Stimulated activated CD8-positive, alpha-beta memory T cell treated with anti-CD3 and anti-CD28 coated beads, Interleukin-2, amount 100 ng/mL, for 1 hour (primary cell): ENCODE measurements at places on chromosomes 1 and 21.

DNA sequence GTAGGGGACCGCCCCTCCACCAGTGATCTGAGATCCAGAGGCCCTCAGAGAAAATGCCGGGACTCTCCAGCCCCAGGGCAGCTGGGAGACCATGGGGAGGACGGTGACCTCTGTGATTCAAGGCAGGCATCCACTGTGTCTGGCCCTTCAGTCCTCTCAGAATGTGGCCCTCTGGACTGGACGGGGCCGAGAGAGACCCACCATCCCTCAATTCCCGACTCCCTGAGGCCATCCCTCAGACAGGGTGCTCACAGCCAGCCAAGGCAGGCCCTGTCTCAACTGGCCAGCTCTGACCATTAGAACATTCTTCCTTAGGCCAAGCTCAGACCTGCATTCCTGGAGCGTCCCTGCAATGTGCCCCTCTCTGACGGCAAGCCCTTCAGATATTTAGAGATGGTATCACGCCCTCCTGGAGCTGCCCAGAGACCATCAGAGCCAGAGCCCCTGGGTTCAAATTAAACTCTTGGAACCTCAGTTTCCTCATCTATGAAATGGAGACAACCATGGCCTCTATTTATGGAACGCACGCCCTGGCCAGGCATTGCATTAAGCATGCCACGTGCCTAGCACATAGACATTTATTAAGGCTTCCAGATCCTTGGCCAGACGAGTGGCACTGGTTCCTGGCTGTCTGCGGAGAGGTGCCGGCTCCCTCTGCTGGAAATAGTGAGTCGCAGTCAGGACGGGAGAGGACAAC is 9.6 kb upstream of the EPS8L3 start:
- DNase-seq = peak; percentile 37

- no peak for DNase-seq
These were observed 221.4 kb upstream of the PKN2 start for GRCh38 chr1:88462488-88463261.

DNA sequence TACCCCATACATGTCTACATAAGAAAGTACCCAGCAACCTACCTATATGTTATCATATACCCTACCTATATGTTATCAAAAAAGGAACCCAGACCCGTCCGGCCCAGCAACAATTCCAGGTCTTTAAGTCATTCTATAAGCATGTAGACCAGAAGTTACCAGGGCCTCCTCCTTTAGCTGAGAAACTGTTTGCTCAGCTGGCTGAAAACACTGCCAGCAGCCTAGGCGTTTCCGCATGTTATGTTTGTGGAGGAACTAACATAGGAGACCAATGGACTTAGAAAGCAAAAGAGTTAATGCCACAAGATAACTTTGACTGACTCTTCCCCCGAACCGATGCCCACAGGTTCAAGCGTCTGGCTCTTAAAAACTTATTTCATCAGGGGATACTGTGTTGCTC is 7.1 kb upstream of the ZNF678 start:
- no peak for DNase-seq

DNA sequence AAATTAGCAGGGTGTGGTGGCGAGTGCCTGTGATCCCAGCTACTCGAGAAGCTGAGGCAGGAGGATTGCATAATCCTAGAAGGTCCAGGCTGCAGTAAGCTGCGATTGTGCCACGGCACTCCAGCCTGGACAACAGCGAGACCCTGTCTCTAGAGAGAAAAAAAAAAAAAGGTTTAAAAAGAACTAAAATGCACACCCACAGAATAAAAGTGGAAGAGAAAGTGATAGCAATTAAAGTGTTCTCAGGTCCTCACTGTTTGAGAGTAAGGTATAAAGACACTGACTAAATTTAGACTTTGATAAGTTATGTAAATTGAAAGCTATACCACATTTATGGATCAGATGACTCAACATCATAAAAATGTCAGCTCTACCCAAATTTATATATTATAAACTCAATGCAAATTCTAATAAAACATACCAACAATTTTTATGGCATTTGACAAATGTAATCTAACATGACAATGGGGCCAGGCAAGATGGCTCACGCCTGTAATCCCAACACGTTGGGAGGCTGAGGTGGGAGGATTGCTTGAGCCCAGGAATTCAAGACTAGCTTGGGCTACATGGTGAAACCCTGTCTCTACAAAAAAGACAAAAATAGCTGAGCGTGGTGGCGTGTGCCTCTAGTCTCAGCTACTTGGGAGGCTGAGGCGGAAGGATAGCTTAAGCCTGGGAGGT is 11.8 kb downstream of the ZBTB17 start:
- DNase-seq = no peak

GRCh38 chr1:244231572-244232315 is 180.7 kb downstream of the ZBTB18 start:
- no peak for DNase-seq

- DNase-seq = no peak
These were observed 268.9 kb downstream of the HHAT start for GRCh38 chr1:210597555-210598134.

GRCh38 chr1:17356387-17357026 is 15.5 kb upstream of the PADI6 start:
- DNase-seq = no peak

- DNase-seq = no peak
These were observed 187.7 kb upstream of the FOXD3 start for GRCh38 chr1:63134501-63135173.

DNA sequence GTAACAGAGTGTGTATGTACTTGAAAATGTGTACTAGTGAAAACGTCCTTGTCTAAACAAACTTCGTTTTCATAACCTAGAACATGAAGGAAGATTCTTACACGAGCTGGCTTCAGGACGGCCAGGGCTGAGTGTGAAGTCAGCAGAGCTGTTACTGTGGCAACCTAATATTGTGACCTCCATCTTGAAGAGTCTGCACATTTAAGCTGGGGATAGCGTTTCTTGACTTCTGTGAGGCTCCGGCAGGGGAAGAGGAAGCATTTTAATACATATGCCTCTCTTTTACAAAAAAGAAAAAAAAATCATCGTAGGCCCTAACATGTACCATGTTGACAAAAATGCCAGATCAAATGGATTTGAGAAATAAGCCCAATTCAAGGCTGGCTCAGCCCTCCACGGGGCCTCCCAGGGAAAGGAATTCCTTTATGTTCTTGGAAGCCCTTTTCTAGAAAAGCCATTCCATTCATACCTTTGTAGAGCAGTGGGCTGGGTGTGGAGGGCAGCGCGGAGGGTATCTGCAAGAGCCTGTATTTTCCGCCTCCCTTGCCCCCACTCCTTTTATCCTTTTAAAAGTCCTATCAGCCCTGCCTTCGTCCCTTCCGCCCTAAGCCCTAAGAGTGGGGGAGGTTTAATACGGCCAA is 51.1 kb downstream of the SIM2 start:
- DNase-seq = no peak

DNA sequence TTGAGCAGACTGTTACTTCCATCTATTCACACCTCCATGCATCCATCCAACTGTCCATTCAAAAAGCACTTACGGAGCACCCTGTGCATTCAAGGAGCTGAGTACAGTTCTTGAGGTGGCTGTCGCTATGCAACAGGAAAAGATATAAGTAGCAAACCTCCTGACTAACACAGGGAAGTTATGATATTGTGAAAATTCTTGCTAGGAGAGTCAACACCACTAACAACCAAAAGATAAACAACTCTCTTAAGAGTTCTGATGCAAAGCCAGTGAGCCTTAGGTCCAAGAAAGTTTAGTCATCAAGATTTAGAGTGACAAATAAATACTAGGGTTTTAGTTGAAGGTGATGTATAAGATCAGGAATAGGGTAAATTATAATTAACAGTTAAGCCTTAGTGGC is 44.5 kb upstream of the TRIM45 start:
- DNase-seq = no peak

DNA sequence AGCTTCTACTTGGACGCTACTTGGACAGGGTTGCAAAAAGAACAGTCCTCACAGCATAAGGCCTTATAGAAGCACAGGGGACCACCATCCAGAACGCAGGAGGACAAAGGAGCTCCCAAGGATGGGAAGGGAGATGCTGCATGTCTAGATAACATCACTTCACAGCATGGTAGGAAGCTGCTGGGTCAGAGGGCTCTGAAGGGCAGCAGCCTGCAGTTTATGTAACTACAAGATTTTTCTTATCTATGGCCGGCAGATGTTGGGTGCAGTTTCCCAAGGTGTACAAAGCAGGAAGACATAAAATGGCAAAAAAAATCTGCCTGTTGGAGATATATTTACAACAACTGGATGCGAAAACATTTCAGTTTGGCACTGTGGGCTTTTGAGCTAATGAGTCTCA is 45.3 kb upstream of the SLC5A9 start:
- DNase-seq = no peak

DNA sequence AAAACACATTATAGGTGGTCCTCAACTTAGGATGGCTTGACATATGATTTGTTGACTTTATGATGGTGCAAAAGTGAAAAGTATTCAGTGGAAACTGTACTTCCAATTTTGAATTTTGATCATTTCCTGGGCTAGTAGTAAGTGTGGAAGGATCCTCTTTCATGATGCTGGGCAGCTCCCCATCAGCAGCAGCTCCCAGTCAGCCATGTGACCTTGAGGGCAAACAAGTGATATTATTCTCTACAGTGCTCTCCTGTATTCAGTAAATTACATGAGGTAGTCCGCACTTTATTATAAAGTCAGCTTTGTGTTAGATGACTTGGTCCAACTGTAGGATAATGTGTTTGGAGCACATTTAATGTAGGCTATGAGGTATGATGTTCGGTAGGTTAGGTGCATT is 36.4 kb downstream of the SLC22A15 start:
- DNase-seq = no peak

DNA sequence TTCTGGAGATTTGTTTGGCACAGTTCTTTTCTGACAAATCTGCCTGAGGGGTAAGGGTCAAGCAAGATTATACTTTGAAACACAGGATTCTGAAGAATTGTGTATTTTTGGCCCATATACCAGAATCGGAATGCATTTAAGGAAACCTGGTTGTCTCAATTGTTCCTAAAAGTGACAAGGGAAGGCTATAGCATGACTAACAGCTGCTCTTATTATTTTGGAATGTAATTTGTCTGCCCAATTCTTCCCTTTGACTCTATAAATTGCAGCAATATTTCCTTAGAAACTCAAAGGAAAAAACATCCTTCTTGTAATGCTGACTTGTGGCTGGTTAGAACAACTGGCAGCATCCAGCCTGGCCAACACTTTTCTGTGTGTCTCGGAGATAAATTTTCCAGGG is 15.8 kb upstream of the VCAM1 start:
- no peak for DNase-seq

- DNase-seq = no peak
These were observed 4.4 kb downstream of the KCNN3 start for GRCh38 chr1:154865442-154866256.

GRCh38 chr21:16800536-16801275 is 712.1 kb upstream of the CXADR start:
- no peak for DNase-seq

- no peak for DNase-seq
These were observed 61.5 kb upstream of the KLHDC7A start for GRCh38 chr1:18419113-18419844.

DNA sequence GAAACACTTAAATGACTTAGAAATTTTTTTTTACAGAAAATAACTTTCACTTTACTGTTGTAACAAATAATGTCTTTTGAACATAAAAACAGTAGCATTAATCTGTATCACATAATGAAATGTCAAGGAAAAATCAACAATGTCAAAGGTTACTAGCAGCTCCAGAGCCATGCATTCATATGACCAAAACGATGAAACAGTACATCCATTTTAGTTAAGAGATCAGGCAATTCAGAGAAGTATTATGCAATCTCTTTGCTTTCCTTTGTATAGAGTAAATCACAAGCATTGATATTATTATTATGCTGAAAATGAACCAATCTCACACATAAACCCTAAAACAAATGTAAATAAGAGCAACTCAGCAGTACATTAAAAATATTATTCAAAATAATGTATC is 748.9 kb downstream of the PLA2G4A start:
- DNase-seq = no peak

- no peak for DNase-seq
These were observed 163.8 kb downstream of the ZSCAN20 start for GRCh38 chr1:33636209-33636608.

DNA sequence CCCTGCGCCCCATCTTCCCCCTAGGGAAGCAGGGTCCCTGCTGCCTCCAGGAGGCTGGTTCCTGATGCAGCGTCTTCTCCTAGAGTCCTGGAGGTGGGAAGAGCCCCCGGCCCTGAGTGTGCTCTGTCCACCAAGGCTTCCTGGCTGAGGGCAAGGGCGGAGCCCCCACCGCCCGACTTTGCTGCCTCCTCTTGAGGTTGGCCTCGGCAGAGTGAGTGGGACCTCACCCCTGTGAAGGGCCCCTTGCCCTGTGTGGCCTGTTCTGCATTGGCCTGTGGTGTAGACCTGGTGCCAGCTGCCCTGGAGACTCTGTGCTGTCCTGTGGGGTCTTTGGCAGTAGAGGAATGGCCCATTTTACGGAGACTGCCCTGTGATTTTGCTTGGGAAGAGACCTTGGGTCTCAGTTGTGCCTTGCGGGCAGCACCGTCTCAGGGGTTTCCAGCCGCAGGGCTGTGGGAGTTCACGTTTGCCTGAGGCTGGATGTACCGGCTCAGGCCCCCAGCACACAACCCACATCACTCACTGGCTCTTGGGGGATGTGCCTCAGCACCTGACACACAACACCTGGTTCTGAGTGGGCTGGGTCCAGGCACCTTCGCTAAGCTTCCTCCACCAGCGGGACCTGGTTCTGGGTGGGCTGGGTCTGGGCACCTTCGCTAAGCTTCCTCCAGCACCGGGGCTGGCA is 73.6 kb downstream of the SKI start:
- DNase-seq = no peak

GRCh38 chr1:39214998-39215873 is 10.7 kb downstream of the MACF1 start:
- DNase-seq = no peak

GRCh38 chr1:42941640-42942330 is 16.9 kb downstream of the SLC2A1 start:
- DNase-seq = no peak

- DNase-seq = no peak
These were observed 51.5 kb upstream of the LBR start for GRCh38 chr1:225479341-225479740.

DNA sequence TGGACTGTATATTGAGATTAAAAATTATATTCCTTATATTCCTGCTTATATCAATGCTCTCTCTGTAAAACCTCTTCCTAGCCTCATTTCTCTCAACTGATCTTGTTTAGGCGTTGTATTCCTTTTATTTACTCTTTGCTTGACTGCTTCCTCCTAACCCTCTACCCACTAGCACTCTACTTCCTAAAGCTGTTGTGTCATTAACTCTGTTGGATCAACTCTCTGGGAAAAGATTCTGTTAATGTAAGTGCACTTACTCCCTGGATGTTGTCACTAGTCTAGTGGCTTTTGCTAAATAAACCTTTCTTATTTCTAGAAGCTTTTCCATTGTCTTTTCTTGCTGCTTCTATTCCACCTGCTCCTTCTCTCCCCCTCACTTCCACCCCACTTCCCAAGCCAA is 6.5 kb downstream of the SPATA46 start:
- DNase-seq = no peak
